ENCODE measurements at places on chromosomes 13 and 19.

DNA sequence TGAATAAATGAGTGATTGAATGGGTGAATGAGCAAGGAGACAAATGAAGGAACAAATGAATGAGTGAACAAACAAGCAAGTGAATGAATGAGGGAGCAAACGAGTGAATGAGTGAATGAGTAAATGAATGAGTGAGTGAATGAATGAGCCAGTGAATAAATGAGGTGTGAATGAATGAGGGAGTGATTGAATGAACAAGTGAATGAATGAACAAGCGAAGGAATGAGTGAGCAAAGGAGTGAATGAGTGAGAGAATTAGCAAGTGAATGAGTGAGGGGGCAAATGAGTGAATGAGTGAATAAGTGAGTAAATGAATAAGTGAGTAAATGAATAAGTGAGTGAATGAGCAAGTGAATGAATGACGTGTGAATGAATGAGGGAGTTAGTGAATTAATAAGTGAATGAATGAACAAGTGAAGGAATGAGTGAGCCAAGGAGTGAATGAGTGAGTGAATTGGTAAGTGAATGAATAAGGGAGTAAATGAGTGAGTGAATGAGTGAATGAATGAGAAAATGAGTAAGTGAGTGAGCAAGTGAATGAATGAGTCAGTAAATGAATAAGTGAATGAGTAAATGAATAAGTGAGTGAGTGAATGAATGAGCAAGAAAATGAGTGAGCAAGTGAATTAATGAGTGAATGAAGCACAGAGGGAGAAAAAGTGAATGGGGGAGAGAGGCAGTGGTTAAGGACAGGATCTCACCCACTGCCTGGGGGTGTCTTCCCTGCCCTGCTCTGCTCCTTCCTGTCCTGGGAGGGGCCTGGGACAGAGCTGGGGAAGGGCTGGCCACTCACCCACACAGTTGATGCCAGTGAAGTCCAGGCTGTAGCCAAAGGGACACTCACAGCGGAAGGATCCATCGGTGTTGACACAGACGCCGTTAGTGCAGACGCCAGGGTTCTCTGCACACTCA, 36.4 kb downstream of the CCL25 start:
- no peak for DNase-seq

DNA sequence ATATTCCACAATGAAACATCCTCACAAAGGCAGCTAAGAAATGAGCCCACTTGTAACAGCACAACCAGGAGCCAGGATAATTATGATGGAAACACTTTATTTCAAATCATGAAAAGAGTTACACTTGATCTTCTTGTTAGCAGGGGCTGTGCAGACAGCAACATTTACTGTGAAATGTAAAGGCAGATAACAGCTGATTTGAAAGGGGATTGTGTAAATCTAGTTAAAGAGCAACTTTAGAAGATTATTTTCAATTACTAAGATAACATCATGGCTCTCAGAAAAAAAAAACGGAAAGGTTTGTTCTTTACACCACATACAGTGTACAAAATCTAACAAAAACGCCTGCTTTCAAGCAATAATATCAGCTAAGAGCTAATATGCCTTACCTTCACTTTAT, 22.4 kb downstream of the ENOX1 start:
- DNase-seq: no peak

GRCh38 chr19:54535601-54536000, 33.0 kb downstream of the LAIR2 start:
- DNase-seq: no peak

DNA sequence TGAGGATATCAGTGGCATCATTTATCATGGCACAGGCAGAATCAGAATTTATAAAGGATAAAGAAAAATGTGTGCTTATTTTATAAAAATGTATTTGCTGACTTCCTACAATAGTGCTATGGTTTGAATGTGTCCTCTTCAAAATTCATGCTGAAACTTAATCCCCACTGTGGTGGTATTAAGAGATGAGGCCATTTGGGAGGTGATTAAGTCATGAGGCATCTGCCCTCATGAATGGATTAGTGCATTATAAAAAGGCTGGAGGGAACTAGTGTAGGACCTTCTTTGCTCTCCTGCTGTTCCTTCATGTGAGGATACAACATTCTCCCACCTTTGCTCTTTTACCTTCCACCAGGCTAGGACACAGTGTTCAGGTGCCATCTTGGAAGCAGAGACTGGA, 212.8 kb downstream of the RFC3 start:
- DNase-seq: no peak

- no peak for DNase-seq
Observed at GRCh38 chr13:33968520-33969507, 150.9 kb downstream of the RFC3 start.

GRCh38 chr19:42185277-42185676, 32.2 kb downstream of the DEDD2 start:
- DNase-seq: no peak

DNA sequence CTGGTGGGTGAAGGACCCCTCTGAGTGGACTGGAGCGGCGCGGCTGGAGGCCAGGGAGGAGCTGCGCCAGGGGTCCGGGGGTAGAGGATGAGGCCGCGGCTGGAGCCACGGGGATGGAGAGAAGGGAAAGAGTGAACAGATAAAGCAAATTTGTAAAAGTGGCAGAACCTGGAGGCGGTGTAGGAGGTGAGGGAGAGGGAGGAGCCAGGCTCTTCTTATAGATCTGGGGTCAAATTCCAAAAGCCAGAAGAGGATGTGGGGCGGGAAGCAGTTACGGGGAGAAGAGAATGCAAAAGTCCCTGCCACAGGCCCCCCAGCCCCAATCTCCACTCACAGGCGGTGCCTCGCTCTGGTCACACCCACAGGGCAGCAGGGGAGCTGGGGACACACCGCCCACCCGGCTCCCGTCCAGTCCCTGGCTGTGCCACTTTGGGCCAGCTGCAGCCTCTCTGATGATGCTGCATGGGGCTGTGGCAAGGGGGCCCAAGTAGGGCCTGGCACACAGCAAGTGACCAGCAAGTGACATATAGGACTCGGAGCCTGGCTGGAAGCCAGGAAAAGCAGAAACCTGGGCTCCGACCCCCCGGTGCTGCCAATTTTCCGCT, 11.1 kb downstream of the LRRC4B start:
- DNase-seq: no peak

GRCh38 chr19:42269478-42270345, 660 bp downstream of the CIC start:
- peak; percentile 22 for DNase-seq

DNA sequence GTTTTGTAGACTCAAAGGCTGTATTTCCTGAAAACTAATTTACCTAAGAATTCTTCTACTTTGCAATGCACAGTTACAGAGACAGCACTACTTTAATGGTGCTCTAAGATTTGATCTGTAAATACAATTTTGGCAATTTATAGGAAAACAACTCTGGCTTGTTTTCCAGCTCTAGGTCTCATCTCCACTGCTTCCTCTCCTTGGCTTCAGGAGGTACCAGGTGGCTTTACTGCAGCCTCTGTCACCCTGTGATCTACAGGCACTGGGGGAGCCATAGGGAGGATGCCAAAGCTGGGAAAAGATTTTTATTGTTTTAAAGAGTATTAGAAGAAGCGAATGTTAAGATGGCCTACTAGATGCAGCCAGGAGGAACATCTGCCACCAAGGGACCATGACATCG, 1563.6 kb downstream of the OLFM4 start:
- DNase-seq: no peak

DNA sequence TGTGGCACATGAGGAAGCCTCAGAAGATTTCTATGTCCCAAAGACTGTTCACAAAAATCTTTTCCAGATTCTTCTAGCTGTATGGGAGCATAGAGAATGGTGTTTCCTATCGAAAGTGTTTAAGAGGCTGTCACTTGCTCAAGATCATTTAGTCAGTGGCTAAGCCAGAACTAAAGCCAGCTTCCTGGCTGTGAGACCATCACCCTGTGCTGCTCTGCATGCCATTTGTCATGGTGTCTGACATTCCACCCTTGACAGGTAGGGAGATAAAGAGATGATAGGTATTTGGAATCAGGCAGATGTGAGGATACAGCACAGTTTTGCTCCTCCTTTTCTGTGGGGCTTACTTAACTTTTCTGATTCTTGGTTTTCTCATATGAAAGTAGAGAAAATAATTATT, 177.3 kb downstream of the DNAJC15 start:
- DNase-seq: no peak
